ENCODE measurements at places on chromosomes 12 and 14. TPM values are rescaled to one million over a fixed set of nuclear protein-coding genes. Genes with fewer than 3 reads are reported as not detected.

Gene PRPH
- 1.8 TPM for total RNA-seq

Gene VRTN
- total RNA-seq, result not detected

Gene TXNRD1
- 144 TPM for total RNA-seq

Gene FOXN3
- total RNA-seq, result 116 TPM

Gene CEBPE
- total RNA-seq, result not detected

Gene PLBD2
- total RNA-seq, result 54.3 TPM

Gene KRT83
- total RNA-seq, result not detected

Gene CPNE6
- not detected for total RNA-seq
